GM13976 (cell line): ENCODE measurements at places on chromosomes 16 and 17.
A peak's percentile ranks its signal among the peaks of the same experiment; 100 is the strongest.

DNA sequence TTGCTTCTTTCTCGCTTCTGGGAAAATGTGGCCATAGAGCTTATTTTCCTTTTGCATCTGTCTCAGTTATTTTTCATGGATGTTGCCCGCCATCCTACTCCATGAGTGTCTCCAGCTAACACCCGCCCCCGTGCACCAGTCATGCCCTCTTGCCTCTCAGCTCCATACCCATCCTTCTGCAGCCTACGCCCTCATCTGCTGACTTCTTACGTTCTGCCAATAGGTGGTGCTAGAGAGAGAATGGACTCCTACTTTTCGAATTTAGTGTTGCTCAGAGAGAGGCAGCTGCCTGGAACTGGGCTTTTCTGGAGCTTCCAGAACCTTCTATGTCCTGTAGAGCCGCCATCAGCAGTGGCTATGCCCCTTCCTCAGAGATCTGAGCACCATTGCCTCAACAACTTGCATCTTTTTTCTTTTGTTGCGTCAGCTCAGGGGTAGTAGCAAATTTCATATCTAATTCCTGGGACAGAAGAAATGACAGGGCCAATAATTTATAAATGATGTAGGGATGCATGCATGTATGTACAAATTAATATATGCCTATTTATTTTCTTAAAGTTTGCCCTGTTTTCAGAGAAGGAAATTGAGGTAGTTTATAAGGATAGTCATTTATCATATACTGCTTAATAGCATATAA, 119.7 kb upstream of the MYOCD start:
- peak; percentile 53 for DNase-seq

GRCh38 chr17:35315283-35315682, 58.1 kb downstream of the SLFN11 start:
- DNase-seq, result no peak

DNA sequence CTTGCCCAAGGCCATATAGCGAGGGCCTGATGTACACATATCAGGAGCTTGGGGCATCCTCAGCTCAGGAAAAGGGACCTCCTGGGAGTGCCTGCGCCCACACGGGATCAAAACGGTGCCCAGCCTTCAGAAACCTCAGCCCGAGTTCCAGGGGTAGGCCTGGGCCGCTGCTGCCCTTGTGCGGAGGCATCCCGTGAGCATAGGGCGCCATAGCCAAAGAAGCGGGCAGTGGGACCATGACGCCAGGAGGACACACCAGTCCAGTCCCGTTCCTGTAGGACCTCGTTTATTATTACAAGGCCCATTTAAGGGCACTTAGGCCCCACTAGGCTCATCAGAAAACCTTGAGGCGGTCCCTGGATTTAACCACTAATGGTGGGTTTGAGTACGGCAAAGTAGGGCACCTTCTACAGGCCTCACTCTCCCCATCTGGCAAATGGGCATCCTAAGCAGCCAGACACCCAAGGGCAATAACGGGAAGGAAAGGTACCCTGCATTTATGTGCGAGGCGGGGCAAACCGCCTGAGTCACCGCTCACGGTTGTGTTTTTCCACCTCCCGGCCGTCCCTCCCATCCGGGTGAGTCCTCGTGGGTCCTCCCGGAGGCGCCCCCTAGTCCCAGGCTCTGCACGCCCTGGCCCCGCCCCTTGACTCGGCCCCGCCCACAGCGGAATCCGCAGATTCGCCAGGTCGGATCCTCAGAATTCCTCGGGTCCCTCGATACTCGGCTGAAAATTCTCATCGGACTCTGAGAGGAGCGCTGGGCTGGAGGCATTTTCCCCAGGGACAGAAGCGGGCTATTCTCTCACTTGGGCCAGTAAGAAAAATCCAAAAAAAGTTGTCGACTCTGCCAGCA, 726 bp upstream of the SETD1A start:
- peak; percentile 91 for DNase-seq

GRCh38 chr16:50441486-50442157, 72.8 kb upstream of the BRD7 start:
- no peak for DNase-seq

DNA sequence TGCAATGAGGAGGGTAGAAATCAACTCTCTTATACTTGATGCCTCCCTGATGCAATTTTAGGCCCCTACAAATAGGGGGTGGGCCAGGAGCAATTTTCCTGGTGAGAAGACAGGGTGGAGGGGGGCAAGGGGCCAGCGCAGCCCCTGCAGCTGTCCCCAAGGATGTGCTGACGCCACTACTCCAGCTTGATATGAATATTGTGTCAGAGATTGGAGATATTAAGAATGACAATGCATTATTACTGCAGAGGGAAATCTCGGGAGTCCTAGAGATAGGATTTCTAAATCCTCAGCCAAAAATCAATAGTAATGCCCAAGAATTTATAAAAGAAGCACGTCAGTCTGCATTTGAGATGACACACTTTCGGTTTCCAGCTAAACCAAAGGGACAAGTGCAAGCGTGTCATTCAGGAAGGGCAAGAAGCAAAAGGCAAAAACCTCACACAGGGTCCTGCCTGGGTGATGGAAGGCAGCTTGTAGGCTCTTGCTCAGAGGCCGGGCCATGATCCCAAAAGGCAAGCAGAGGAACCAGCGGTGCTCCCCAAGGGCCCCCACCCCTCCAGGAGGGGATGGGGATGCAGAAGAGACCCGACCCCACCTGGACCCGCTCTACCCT, 178.8 kb downstream of the C16orf78 start:
- DNase-seq, result no peak

DNA sequence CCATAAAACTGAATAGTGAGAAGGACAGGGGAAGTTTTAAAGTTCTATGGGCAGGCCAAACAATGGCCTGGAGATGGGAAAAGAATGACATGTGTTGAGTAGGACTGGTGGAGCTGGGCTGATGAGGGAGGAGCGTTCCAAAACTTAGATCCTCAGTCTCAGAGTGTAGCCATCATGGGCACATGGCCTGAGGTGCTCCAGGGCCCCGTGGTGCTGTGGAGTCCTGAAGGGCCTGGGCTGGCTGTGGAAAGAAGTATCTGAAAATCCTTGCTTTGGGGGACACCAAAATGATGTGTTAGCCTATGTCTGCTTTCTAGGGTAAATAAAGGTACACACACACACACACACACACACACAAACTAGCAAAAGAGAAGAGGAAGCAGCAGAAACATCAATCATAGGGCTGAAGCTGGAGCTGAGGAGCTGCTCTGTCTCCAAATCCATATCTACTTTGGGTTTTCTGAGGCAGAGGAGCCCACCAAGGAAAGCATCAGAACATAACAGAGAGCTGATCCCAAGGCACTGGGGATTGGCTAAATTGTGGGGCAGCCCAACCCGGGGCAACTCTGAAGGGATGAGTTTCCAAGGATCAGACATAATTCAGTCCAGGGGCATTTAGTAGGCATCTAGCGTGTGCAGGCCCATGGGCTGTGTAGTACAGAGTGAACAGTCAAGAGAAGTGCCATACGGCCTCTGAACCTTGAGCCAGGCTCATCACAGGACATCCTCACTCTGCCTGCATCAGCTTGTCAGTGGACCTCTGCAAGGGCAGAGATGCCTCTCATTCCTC, 85.2 kb downstream of the C16orf78 start:
- DNase-seq, result no peak

- DNase-seq, result no peak
These were observed 42.8 kb downstream of the PRAC1 start for GRCh38 chr17:48679385-48680096.

GRCh38 chr16:17350207-17350606, 120.6 kb downstream of the XYLT1 start:
- no peak for DNase-seq

DNA sequence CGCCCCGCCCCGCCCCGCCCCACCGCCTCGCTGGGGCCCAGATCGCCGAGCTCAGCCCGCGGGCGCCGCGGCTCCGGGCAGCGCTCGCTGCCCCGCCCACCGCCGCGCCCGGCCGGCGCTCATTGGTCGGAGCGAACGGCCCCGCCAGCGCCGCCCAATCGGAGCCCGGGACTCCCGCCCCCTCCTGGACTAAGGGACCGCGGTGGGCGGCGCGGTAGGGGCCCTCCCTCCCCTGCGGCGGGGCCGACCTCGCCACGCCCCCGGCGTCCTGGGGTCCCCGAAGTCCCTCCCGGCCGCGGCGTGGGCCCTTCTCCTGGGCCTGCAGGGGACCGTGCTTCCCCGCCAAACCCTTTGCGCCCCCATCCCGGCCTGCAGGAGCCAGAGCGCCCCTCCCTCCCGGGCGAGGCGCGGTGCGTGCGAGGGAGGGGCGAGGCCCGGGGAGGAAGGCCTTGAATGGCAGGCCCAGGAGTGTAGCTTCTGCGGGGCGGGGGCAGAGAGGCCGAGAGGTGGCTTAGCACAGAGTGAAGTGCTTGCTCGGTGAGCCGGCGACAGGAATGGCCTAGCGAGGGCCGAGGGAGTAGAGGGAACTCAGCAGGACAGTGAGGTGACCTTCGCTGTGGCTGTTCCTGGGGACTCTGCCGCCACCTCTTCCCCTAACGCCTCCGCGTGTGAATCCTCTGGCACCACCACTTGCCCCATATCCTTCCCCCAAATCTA, at the start of gene CAMKK1:
Gene CAMKK1 (minus strand): TSS at position 51 of the 717 bp plus-strand sequence. CDS start 7,366 bp downstream, outside the sequence.
- DNase-seq, result peak; percentile 99

GRCh38 chr17:22695228-22695619, 1002.9 kb downstream of the KCNJ18 start:
- no peak for DNase-seq

DNA sequence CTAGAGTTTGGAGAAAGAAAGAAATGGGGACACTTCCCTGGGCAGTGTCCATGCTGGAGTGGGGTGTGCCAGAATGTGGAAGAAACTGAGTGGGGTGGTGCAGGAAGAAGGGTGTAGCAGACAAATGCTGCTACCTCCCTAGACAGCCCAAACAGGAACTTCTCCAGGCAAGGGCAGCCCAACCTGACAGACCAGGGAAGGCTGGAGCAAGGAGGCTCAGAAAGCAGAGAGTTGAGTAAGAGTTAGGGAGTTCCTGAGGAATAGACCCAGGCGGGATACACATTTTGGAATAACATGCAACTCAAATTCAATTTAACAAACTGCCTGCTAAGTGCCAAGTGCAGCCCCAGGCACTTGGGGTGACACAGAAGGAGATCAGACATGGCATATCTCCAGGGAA, 1.0 kb upstream of the MYO18A start:
- peak; percentile 10 for DNase-seq

DNA sequence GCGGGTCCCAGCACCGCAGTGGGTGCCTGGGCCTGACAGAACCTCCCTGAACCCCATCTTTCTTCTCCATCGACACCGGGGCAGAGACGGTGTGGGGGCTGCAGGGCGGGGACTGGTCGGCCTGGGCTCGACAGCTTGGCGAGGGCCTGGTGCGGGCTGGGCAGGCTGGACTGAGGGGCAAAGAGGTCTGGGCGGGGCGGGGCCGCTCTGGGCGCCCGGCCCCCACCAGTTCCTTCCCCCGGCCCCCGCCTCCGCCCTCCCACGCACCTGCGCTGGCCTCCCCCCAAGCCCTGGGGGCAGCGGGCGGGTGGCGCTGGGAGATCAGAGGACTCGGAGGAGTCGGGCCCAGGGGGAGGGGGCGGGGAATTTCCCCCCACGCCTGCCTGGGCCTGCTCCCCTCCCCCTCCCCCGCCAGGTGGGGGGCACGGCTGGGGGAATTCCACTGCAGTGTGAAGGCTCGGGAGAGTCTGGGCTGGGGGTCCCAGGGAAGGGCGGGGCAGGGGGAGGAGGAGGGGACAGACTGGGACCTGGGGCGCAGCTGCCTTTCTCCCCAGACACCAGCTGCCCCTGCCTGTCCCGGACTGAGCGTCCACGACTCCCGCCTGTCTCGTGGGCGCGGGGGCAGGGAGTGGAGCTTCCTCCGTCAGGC, 877 bp upstream of the KREMEN2 start:
- DNase-seq, result peak; percentile 65

- DNase-seq, result peak; percentile 89
These were observed 25.5 kb downstream of the COPZ2 start for GRCh38 chr17:48012151-48012520.
